Left forelimb (tissue), 1 donor: ENCODE measurements at places on chromosomes 2 and 18.

DNA sequence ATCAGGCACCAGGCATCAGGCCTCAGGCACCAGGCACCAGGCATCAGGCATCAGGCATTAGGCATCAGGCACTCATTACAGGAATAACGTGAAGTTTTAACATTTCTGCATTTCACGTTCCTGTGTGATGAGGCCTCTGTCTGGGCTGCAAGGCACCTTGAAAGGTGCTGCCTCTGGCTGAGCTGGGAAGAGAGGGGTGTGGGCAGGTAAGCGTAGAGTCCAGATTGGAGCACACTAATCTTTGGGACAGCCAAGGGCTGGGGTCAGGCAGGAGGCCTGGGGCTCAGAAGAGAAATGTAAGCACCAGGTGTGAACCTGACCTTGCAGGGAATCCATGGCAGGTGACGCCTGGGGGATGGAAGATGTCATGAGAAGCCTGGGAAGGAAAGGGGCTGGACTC, 25.3 kb upstream of the SNTG2 start:
- peak; percentile 28 for DNase-seq

DNA sequence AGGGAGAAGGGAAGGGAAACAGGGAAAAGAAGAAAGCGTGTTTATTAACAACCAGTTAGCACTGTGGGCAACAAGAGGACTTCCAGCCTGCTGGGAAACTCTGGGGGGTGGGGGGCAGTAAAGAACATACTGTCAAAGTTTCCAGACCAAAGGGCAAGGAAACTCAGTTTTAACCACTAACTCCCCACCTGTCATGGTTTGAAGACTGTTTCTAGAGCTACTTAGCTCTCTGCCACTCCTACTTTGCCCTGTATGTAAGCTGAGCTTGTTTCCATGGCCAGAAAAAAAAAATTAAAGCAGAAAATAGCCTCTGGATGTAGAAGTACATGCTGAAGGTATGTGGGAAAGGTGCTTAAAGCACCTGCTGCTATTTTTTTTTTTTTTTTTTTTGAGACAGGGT, 11.0 kb upstream of the PTPN2 start:
- DNase-seq: no peak

DNA sequence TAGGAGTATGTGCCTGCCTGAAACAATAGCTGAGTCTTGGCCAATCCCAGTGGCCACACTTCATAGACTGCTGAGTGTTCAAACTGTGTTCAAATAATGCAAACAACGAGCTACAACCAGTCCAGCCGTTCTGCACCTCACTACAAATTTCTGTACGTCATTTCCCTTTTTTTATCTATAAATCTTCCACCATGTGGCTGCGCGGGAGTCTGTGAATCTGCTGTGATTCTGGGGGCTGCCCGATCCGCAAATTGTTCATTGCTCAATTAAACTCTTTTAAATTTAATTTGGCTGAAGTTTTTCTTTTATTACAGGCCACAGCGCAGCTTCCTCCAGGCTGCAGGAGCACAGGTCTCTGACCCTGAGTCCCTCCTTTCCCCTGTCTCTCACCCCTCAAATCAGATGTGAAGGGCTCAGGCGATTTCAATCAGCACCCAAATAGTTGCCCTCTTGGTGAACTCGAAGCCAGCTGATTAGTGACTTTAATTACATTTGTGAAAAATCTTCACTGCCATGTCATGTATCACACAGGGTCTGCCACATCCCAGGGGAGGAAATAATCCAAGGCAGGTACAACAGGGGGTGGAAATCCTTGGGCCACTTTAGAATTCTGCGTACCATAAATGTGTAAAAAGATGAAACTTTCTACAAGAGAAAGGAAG, 145.6 kb downstream of the NDUFA10 start:
- DNase-seq: peak; percentile 41

DNA sequence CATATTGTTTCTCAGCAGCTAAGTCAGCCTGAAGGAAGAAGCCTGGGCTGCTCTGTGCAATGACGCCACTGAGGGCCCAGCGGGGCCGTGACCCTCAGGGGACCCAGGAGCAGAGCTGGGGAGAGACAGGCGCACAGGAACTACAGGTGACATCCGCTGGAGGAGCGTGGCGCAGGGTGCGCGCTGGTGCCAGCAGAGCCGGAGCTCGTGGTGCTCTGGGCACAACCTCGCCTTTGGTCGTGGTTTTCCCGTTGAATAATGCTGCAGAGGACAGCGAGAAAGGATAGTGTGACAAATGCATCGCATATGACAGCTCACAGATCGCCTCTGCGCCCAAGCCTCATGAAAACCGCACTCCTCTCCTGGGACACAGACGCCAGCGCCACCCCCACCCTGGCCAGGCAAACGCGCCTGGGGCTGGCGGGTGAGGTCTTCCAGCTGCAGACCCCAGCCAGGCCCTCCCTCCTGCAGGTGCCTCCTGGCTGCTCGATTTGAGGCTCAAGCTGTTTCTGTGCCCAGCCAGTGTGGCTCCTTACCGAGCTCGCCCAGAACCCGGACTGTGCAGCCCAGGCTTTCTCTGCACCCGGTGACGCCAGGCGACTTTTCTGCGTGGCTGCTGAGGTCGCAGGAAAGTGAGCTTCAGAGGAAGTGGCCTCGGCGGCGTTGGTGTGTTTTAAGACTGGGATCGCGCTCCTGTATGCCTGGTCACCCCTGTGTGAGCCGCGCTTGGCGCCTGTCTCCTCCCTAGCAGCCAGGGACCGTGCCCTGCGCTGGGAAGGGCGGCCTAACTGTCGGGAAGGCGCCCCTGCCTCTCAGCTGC, 583.1 kb upstream of the HS6ST1 start:
- DNase-seq: no peak

DNA sequence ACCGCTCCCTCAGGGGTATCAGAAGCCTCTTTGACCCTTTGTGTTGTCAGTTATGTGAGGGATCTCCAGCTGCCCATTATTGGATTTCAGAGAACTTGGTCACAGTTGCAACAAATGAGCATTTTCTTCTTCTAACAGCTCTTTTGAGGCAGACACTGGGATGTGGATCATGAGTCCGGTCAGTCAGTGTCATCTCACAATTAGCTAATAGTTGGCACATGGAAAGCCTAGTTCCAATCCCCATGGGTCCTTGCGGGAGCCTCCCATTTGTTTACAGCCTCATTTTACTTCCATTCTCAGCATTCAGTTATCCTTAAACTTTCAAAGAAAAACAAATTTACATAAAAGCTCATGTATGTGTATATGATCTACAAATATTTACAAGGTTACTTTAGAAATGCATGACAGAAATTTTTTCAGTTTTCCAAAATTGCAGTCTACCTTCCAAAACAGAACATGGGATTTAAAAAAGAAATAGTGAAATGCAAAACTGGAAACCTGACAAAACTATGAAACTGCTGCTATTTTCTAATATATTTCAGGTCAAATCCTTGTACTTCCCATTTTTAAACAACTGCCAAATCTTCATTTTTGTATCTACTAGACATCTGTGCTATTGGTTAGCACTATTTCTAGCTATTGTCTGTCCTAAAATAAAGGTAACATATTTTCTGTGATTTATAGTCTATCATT, 547.1 kb upstream of the ZEB2 start:
- no peak for DNase-seq

DNA sequence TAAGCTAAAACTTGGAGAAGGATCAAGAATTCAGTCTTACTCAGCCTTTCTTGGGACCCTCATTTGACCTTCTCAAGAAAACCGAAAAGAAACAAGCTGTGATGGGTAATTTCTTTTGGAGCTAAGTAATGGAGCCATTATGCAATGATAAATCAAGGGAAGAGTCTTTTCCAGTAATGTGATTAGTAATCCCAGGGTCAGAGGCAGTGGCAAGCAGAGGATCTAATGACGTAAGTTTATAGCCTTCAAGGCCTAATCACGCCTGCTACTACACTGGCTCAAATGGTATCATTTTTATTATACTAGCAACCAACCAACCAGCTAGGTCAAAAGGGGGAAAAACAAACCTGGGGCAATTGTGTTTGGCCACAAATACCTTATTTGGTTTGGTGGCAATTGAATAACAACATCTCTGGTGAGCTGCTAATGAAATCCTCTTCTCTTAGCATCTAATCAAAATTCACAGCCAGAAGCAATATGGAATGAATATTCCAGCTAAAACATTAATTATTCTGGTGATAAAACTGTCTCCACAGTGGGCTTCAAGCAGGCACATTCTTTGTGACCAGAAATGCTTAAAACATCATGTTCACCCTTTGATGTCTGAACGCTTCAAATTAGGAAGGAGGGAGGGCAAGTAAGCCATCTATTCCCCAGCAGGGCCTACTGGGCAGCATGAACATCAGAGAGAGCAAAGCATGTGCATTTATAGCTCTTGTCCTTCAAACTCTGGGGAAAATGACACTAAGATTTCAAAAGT, 114.9 kb upstream of the SULT1C3 start:
- DNase-seq: no peak

DNA sequence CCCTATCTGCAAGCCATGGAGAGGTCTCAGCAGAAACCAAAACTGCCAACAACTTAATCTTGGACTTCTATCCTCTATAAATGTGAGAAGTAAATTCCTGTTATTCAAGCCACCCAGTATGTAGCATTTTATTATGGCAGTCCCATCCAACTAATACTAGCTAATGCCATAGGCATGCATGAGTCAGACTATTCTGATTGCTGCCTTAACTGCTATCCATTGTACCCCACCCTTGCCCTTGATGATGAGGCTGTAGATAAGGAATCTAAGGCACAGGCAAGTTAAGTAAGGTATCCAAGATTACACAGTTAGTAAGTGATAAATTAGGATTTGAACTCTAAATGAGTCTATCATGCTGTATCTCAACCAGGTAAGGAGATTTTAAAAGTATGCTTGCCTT, 223.0 kb downstream of the UBE2E3 start:
- DNase-seq: no peak

DNA sequence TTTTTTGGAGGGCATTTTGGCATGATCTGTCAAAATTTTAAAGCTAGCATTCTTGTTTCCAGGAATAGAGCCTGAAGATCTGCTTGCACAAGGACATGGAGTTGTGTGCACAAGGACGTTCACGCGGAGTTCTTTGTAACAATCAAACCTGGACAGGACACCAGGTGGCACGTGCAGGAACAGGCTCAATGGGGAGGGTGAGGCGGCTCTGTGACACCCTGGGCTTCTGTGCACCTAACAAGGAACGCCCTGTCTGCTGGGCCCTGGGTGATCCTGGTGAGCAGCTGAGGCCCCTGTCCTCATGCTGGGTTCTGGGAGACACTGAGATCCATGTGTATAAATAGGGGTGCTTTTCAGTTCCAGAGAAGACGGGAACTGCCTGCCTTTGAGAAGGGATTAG, 93.1 kb upstream of the PXDN start:
- DNase-seq: no peak

DNA sequence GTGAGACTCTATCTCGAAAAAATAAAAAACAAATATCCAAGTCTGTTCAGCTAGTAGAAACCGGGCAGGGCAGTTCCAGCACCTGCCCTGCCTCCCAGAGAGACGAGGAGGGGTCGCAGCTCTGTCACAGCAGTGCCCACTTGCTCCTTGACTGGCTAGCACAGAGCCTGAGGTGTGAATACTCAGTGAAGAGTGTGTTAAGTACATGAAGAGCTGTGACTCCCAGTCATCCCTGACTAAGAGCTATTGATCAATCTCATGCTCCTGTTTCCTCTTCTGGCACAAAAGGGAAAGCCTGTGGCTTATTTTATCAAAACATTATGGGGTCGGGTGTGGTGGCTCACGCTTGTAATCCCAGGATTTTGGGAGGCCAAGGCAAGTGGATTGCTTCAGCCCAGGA, 83.0 kb upstream of the FZD7 start:
- no peak for DNase-seq

DNA sequence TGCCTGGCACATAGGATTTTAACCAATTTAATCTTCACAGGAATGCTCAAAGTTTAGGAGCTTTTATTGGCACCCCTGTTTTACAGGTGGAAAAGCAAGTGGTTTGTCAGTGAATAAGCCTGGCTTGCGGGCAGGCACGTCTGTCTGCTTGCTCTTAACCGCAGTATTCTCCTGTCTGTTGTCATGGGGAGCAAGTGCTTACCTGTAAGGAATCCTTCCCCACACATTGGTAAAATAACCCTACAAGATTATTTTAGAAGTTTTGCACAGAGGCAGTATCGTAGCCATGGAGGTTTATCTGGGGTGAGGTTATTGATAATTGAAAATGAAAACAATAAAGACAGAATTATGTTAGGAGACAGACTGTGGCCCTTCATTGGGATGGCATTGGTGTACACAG, 174.9 kb downstream of the AGAP1 start:
- DNase-seq: no peak
